LHCN-M2 (cell line): ENCODE measurements at places on chromosomes 2 and 18.

DNA sequence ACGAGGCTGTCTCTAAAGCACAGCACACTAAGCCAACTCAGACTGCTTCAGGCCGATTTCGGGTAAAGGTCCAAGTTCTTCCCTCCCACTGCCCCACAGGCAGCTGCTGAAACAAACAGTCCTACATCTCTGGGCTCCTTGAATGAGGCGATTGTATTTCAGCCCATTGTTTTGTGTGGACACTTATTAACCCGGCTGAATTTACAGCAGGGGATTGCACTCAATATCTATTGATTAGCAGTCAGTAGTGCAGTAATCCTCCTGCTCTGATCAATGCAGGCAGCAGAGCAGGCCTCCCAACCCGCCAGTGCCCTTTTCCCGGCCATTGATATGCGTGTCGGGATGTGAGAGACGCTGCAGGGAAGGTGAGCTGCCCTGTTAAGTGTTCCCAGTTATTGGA, 330.1 kb downstream of the CMPK2 start:
- no peak for DNase-seq

GRCh38 chr2:172082944-172083627, 2.2 kb upstream of the DLX1 start:
- DNase-seq: no peak

- peak; percentile 64 for DNase-seq
These were observed at the start of gene CYTIP for GRCh38 chr2:157443795-157444640. Gene CYTIP (minus strand): TSS chr2:157444089. CDS start chr2:157444020, 69 bp downstream.

- peak; percentile 24 for DNase-seq
These were observed 53.7 kb upstream of the SLC4A10 start for GRCh38 chr2:161570424-161571050.

DNA sequence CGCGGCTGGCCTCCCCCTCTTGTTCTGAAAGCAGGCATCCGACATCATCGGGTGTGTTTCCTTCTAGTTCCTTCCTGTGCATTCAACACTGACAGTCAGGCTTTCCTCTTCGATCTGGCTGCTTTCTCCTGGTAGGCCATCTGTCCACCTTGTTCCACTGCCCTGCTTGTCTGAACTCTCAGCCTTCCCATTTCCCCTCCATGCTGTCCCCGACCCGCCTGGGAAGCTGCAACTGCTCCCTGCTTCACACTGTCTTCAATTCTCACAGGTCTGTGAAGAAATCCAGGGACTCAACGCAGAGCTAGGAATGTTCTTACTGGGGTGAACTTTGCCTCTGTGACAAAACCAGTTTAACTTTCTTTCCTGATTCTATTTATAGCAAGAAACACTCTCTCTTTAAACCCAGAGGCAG, 43.0 kb downstream of the KIF3C start:
- no peak for DNase-seq

DNA sequence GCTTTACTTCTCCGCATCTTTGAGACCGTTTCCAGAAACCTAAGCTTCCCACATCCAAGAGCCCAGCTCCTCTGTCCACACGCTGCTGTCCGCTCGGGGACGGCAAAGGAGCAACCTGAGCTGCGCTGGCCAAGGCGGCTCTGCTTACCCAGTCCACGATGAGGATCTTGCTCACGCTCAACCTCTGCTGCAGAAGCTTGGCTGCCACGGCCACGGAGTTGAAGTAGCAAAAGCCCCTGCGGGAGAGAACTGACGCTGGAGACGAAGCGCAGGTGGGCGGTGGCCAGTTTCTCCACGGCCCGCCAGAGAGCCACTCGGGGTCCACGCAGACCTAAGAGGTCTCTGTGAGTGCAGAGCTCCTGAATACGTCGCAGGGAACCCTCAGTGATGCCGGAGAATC, 236.1 kb downstream of the TWIST2 start:
- no peak for DNase-seq

- no peak for DNase-seq
These were observed 28.4 kb downstream of the C2orf76 start for GRCh38 chr2:119338272-119338671.

GRCh38 chr2:144268036-144268678, 251.8 kb downstream of the ZEB2 start:
- no peak for DNase-seq

DNA sequence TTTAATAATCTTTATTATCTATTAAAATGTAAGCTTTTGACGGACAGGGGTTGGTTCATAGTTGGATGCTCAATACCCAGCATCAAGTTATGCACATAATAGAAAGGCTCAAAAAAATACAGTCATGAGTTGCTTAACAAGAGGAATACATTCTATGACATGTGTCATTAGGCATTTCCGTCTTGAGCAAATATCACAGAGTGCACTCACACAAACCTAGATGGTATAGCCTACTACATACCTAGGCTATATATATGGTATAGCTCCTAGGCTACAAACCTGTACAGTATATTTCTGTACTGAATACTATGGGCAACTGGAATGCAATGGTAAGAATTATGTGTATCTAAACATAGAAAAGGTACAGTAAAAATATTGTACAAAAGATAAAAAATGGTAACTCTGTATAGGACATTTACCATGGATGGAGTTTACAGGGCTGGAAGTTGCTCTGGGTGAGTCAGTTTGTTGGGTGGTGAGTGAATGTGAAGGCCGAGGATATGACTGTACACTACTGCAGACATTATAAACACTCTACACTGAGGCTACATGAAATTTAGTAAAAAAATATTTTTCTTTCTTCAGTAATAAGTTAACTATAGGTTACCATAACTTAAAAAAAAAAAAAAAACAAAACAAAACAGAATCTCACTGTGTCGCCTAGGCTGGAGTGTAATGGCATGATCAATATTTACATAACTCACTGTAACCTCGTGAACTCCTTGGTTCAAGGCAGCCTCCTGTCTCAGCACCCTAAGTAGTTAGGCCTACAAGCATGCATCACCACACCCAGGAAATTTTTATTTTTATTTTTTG, 201.2 kb downstream of the NBAS start:
- DNase-seq: peak; percentile 80

DNA sequence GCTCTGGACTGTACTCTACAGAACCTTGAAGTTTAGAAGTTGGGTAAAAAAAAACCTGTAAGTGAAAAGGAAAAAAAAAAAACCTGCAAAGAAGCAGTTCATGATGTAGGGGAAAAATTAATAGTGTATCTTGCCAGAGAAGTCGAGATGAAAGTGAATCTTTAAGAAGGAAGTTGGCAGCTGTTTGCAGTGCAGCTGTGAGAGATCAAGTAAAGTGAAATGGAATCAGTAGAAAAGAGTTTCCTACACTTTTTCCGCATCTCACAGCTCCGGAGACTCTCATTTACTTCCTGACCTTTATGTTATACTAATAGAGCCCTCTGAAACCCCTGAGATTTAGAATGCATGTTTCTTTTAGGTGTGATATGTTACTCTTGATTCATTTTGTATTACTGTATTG, 19.2 kb downstream of the RNMT start:
- DNase-seq: no peak

DNA sequence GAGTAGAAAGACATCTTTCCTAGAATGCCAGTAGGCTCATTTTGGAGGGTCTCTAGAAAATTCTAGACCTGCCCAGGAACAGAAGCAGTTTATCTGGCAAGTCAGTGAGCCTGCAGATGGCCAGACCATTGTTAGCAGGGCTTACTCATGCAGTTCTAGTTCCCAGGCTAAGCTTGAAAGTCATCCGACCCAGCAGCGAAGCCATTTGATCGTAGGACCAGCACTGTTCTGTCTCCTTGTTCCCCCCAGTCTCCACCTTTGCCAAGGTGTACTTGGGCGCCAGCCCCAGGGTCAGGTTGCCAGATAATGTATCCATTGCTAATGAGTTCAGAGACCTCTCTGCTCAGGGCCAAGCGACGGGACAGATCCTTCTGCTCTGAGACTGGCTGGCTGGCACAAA, 70.1 kb downstream of the EPAS1 start:
- DNase-seq: no peak

DNA sequence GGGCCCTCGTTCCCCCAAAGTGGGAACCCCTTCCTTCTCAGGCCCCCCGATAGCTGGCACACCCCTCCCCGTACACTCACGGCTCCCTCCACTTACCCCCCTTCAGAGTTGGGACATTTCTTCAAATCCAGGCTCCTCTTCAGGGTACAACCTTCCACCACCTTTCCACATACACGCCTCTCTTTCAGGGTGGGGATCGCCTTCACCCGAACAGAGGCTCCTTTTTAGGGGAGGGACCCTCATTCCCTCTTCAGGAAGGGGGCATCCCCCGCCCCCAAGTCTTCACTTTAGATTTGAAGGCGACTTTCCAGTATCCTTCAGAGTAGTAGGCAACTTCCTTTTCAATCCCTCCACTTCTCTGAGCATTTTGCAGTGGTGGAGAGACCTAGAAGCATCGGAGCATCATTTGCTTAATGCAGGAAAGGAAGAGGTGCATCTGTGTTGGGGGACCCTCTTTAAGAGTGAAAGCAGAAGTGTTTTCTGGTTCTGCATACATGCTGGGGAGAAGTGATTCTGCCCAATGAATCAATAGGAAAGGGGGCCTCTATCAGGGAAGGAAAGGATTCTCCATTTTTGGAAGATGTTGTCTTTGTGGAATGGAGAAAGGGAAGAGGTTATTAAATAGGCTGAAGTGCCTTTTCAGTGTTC, 845 bp downstream of the EML4 start:
- DNase-seq: no peak

- DNase-seq: peak; percentile 24
These were observed 34.1 kb upstream of the GNAL start for GRCh38 chr18:11654736-11655605.

DNA sequence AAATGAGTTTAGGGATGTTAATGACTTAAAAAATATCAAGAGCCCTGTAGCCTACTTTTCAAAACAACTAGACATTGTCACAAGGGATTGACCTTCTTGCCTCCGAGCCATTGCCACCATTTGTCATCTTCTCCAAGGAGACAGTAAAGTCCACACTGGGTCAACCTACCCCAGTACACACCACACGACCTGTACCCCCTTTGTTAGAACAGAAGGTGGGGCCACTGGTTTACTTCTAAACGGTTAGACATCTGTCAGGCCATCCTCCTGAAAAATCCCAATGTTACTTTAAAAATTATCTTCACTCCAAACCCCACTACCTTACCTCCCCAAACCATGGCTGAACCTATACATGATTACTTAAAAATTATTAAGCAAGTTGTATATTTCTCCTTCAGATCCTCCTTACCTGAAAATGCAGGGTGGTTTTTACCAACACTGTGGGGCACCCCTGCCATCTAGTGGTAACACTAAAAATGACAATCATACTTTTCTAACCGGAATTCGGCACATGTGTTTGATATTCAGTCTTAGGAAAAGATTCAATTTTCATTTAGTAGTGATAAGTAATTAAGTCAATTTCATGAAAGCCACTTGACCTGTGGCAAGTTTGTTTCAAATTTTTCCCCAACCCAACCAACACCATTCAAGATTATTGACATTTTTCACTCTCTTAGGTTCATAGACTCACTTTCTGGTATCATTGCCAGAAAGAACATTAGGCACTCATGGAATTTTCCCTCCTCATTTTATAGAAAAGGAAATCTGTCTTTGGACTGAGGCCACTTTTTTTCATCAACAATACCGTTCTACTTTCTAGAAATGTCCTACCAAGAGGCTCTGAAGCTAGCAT, 265.3 kb upstream of the PKDCC start:
- DNase-seq: peak; percentile 26

- no peak for DNase-seq
These were observed 59.2 kb upstream of the PPP1CB start for GRCh38 chr2:28692411-28692810.

DNA sequence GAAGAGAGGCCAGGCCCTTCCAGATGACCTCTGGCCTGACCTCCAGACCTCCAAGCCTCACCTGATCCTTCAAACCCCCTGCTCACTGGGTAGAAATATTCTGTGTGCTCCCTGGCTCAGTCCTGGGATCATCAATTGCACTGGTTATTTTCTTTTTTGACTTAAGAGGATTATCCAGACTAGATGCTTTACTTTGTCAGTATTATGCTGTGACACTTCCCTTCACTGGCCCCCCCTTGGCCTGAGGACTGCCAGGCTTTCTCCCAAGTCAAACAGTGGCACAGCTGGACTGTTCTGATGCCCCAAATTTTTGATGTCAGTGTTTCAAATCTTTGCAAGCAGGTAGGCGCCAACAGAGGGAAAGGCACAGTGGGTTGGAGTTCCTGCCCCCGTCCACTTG, 156.3 kb upstream of the SKOR2 start:
- DNase-seq: no peak

- DNase-seq: no peak
These were observed 10.1 kb downstream of the INPP1 start for GRCh38 chr2:190353537-190353899.

- DNase-seq: no peak
These were observed 137.2 kb upstream of the CELF4 start for GRCh38 chr18:37702841-37703240.

DNA sequence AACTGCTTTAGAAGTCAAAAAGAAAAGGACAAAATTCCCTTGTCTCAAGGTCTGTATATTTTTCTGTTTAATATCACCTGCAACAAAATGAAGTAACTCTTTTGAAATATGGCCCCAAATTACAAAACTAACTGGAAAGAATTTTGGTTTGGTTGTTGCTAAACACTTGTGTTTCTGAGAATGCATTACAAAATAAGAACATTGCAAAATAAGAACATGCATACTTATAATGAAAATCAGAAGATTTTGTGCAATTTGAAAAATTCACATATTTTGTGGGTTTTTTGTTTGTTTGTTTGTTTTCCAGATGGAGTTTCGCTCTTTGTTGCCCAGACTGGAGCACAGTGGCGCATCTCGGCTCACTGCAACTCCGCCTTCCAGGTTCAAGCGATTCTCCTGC, 21.8 kb downstream of the NDUFB3 start:
- DNase-seq: peak; percentile 14

GRCh38 chr2:16537347-16537746, 128.3 kb downstream of the CYRIA start:
- DNase-seq: peak; percentile 50

DNA sequence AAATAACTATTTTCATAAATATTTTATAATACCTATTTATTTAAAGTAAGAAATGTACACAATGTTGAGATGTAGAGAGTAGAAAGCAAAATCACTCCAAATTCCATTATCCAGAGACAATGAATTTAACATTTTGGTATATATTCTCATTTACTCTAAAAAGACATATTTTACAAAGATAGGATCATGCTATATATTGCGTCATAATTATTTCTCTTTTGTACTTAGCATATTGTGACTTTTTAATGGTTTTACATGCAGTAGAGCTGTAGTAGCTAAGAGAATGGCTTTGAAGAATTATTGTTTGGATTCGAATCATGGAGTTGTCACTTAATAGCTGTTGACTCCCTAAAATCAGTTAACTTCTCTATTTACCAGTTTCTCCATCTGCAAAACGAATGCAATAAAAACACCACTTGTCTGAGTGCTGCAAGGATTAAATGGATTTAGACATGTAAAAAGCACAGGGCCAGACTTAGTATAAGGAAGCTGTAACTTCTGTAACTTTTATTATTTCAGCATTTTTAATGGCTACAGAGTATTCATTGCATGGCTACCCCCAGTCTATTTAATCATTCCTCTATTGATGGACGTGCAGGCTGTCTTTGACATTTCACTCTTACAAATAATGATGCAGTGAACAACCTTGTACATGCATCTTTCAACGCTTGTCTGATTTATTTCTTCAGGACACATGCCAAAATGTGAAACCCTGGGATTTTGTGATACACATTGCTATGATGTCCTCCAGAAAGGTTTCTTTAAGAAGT, 33.2 kb downstream of the KCNS3 start:
- DNase-seq: no peak
